Left lung (tissue), 14 donors: ENCODE measurements at places on chromosomes 16 and 17.
A peak's percentile ranks its signal among the peaks of the same experiment; 100 is the strongest.

- H3K27ac ChIP-seq: no peak overlapping the region
- no peaks in the 10 kb centered on the region for H3K27me3 ChIP-seq
- no peaks in the 10 kb centered on the region for H3K4me1 ChIP-seq
Measured at GRCh38 chr17:55567240-55568214, 56.3 kb upstream of the SMIM36 start.

DNA sequence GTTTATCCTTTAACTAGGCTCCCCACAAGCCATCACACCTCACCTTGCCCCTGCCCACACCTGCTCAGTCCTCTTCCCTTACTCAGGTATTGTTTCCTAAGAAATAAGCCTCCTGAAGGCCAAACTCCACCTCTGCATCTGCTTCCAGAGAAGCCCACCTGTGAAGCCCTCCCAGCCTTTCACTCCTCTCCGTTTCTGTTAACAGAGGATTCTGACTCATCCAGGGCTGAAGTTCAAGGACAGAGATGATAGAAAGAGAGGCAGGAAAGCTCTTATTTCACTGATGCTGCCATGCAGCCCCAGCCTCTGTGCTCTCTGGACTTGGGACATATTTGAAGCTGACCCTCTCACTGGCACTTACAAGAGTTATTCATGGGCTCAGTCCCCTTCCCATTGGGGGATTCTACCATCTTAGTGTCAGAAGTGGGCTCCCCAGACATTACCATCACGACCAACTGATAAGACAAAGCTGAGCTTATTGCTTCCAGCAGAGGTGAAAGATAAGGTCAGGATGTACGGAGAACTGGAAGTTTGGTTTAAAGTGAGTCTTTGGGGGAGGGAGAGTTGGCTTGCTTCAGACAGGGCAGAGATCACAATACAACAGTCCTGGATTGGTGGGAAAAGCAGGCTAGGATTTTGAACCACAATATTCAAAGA is 35.3 kb upstream of the XYLT2 start:
- H3K27ac ChIP-seq: no peak overlapping the region
- no peak for DNase-seq
- H3K36me3 ChIP-seq: no peaks in the 10 kb centered on the region
- no peaks in the 10 kb centered on the region for H3K4me1 ChIP-seq

DNA sequence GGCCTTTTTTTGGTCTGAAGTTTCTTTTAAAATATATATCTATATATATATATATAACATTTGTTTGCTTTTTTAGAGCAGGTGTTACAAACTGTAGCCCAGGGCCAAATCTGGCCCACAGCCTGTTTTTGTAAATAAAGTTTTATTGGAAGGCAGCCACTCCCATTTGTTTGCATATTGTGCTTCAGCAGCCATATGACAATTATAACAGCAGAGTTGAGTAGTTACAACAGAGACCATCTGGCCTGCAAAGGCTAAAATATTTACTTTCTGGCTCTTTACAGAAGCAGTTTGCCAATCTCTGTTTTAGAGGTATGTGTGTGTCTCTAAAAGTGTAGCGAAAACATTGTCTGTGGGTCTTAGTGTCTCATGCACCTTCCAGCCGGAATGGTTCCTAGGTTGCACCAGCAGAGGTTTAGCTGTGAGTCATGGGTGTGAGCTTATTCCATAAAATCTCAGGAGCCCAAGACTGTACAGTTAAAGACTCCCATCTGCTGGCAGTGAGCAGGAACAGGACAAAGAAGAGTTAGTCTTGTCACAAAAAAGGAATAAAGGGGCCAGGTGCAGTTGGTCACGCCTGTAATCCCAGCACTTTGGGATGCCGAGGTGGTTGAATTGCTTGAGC is 23.8 kb downstream of the LCMT1 start:
- no peaks in the 10 kb centered on the region for H3K36me3 ChIP-seq
- H3K27ac ChIP-seq: no peak overlapping the region
- no peaks in the 10 kb centered on the region for H3K27me3 ChIP-seq
- H3K4me1 ChIP-seq: no peaks in the 10 kb centered on the region
- no peak overlapping the region for H3K4me3 ChIP-seq

DNA sequence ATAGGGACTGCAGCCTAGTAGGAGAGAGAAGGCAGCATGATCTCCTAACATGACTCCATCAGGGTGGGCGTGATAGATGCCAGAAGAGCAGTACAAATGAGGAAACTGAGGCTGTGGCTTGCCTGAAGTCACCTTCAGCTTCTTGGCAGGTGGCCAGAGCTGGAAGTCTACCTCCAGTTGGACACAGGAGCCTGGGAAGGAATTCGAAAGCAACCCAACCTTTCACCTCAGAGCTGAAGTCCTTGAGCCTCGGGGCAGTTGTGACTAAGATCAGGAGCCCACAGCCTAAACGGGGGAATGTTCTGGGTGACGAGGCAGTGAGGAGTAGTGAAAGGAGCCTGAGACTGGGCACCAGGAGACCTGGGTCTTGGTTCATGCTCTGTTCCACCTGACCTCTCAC is 9.4 kb upstream of the SLC52A1 start:
- H3K4me1 ChIP-seq: no peaks in the 10 kb centered on the region
- H3K27ac ChIP-seq: no peak overlapping the region
- DNase-seq: no peak
- H3K4me3 ChIP-seq: no peak overlapping the region
- no peaks in the 10 kb centered on the region for H3K27me3 ChIP-seq

DNA sequence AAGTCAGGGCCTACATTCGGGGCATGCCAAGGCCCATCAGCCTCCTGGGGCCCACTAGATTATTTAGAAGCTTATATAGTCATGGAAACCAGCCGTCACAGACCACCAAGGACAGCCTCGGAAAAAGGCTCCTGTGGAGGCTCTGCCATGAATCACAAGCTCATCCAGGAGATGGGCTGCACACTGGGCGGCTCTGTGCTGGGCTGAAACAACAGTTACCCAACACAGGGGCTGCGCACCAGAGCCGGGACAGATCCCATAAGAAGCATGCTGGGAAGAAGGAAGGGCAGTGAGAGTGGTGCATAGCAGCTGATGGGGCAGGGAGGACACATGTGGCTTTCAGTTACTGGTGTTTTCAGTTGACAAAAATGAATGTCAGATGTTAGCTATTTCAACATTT is 67.7 kb upstream of the GSG1L start:
- no peak overlapping the region for H3K4me3 ChIP-seq
- peak overlapping the region; percentile 23 for H3K27ac ChIP-seq
- no peak for DNase-seq

DNA sequence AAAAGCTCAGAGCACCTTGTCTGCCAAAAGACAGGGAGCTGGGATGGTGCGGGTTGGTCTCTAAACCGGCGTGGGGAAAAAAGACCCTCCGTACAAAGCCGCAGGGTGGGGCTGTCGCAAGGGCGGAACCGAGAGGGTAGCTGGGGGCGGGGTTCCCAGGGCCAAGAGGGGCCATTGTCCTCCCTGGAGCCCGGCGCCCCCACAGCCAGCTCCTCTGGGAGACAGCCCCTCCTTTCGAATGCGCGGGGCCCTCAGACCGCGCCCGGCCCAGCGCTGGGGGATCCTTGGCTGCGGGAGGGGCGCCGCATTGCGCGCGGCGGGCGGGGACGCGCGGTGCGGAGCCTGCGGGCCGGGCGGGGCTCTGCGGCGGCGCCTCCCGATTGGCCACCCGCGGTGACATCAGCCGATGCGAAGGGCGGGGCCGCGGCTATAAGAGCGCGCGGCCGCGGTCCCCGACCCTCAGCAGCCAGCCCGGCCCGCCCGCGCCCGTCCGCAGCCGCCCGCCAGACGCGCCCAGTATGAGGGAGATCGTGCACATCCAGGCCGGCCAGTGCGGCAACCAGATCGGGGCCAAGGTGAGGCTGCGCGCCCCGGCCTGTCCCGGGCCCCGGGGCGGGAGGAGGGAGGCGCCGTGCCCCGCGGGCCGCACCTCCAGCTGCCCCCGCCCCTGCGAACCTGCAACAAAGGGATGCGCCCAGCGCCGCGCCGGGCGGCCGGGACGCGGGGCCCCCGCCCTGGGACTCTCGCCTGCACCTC is at the start of gene TUBB3:
Gene TUBB3 (plus strand): TSS at position 459 of the 756 bp plus-strand sequence. CDS start 60 bp downstream, at position 519.
- DNase-seq: peak; percentile 91
- no peaks in the 10 kb centered on the region for H3K36me3 ChIP-seq
- peaks cover 40% of the 10 kb centered on the region for H3K4me1 ChIP-seq
- peaks cover 100% of the 10 kb centered on the region for H3K27me3 ChIP-seq
- H3K4me3 ChIP-seq: peak within 1 kb of the TSS; percentile 61

GRCh38 chr16:21650521-21650920 is 1.9 kb downstream of the IGSF6 start:
- H3K4me3 ChIP-seq: peak overlapping the region; percentile 56
- no peaks in the 10 kb centered on the region for H3K27me3 ChIP-seq
- no peaks in the 10 kb centered on the region for H3K36me3 ChIP-seq
- DNase-seq: no peak
- peak overlapping the region; percentile 88 for H3K27ac ChIP-seq

DNA sequence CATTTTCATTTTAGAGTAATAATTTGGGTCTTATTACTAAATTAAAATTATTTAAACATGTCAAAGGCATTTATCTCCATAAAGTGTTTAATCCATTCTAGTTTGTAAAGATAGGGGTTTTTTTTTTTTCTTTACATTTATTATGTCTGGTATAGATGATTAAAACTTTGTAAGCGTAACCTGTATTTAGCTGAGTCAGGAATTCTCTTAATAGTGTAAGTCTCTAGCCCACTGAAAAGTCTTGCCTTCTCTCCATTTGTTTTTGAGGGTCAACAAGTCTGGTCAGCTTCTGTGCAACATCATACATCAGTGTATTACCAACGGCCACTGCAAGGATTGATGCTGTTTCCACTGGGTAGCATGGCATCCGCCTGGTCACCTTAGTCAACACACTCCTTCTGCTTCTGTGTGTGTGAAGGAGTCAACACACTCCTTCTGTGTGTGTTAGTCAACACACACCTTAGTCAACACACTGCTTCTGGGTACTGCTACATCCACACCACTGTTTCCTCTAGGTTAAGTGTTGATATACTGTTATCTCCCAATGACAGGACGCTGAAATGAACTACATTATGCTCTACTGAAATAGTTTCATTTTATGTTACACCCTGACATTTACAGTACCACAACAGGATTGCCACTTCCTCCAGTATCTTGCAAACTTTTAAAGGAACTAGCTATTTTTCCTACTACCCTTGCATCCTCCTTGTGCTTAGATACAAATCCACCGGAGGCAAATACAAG is 37.3 kb upstream of the VWA3A start:
- H3K27me3 ChIP-seq: no peaks in the 10 kb centered on the region
- no peaks in the 10 kb centered on the region for H3K4me1 ChIP-seq
- no peak overlapping the region for H3K4me3 ChIP-seq
- no peak overlapping the region for H3K27ac ChIP-seq
- H3K36me3 ChIP-seq: no peaks in the 10 kb centered on the region

DNA sequence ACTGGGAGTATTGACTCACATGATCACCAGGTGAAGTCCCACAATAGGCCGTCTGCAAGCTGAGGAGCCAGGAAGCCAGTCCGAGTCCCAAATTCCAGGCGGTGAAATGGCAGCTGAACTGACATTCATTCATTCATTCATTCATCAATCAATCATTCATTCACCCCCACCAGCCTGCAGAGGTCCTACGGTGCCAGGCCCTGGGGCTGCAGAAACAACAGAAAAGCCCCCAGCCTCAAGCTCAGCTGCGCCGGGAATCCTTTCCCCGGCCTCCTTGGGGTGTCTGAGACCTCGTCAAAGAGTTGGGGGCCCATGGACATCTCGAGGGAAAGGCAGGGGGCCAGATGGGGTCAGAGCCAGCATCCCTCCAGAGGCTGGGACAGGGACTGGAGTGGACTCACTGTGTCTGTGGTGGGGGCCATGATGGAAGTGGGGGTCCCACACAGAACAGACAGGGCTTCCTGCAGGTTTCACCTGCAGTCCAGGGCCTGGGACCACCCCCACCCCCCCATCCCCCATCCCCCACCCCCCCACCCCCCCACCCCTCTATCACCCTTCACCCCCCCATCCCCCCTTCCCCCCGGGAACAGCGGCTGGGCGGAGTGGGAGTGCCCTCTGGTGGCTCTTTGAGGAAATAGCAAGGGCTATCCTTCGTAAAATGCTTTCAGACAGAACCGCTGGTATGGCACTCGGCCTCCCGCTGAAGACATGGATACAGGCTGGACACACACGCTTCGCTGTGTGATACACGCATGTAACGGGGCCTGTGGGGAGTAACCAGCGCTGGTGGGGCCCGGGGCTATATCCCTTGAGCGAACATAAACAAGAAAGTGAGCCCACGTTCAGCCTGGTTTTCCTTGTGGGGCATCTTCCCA is 8.5 kb upstream of the ZC3H18 start:
- peak; percentile 48 for DNase-seq
- H3K4me3 ChIP-seq: no peak overlapping the region
- H3K36me3 ChIP-seq: no peaks in the 10 kb centered on the region
- no peaks in the 10 kb centered on the region for H3K4me1 ChIP-seq

DNA sequence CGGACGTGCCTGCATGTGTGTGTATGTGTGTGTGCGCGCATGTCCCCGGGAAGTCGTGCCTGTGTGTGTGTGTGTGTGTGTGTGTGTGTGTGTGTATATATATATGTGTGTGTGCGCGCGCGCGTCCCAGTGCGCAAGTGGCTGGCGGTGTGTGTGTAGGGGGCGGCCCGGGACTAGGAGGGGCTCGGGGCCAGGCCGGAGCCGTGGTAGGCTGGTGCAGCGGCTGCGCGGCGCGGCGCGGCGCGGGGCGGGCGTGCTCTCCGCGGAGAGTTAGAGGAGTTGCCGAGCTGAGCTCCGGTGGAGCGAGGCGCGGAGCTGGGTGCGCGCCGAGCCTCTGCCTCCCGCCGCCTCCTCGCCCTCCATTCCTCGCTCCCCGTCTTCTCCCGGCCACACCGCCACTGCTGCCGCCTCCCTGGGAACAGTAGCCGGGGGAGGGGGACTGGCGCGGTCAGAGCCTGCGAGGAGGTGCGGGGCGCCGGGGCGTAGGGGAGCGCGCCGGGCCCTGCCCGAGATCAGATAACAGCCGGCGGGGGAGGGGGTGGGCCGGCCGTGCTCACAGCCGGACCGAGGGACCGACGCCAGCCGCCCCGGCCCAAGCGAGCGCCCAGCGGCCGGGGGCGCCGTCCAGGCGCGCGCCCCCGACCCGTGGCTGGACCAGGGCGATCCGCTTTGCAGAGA is at the start of gene KCNJ12:
Gene KCNJ12 (plus strand): TSS at position 277 of the 678 bp plus-strand sequence. CDS start 38,986 bp downstream, outside the sequence.
- DNase-seq: peak; percentile 47
- H3K27ac ChIP-seq: no peak within 1 kb of the TSS
- H3K4me3 ChIP-seq: peak within 1 kb of the TSS; percentile 28
- H3K4me1 ChIP-seq: peaks cover 10% of the 10 kb centered on the region

DNA sequence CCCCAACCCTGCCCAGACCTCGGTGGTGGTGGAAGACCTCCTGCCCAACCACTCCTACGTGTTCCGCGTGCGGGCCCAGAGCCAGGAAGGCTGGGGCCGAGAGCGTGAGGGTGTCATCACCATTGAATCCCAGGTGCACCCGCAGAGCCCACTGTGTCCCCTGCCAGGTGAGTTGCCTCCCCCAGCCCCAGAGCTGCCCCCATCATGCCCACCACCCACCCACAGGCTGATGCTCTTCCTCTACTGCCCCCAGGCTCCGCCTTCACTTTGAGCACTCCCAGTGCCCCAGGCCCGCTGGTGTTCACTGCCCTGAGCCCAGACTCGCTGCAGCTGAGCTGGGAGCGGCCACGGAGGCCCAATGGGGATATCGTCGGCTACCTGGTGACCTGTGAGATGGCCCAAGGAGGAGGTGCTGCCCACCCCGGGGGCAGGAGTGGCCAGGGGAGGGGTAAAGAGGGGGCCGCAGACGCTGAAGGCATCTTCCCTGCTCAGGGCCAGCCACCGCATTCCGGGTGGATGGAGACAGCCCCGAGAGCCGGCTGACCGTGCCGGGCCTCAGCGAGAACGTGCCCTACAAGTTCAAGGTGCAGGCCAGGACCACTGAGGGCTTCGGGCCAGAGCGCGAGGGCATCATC is 8.4 kb downstream of the GALK1 start:
- H3K27ac ChIP-seq: no peak overlapping the region
- H3K4me1 ChIP-seq: peaks cover 30% of the 10 kb centered on the region
- H3K4me3 ChIP-seq: no peak overlapping the region
- no peak for DNase-seq
- H3K27me3 ChIP-seq: no peaks in the 10 kb centered on the region
- peaks cover 27% of the 10 kb centered on the region for H3K36me3 ChIP-seq
